Lung (tissue), 17 donors: ENCODE measurements at places on chromosomes 4 and X. TPM values are rescaled to one million over a fixed set of nuclear protein-coding genes. Genes with fewer than 3 reads are reported as not detected.

DNA sequence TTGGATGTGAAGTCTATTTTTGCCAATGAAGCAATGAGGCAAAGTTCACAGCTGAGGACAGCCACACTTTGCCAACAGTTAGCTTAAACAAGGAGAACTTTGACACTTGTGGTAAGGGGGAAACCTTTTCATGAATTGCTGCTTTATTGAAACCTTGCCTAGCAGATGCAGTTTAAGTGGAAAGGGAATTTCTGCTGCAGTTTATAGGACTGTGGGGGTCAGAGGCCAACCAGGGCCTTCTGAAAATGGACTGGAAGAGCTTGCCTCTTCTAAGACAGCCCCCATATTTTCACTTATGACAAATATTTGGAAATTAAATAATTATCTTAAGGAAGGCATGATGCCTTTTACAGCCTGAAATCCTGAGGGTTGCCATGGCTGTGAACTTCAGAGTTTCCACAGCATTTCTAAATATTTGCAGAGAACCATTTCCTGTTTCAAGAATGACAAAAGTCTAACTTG, 550.3 kb downstream of the RAB28 start:
- DNase-seq = peak; percentile 9

DNA sequence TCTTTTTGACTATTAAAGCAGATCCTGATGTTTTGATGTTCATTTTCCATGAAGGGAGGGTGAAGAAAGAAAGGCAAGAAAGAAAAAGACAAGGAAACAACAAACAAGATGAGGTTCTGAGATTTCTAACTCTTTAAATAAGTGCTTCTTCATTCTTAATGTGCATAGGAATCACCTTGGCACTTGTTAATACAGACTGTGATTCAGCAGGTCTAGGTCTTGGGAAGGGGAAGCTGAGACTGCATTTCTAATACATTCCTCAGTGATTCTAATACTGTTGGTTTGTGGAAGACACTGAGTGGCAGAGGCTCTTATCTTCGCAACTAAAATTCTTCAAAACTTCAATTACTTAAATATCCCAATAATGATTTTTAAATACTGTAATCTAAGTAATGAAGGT, 95.2 kb upstream of the NAP1L5 start:
- DNase-seq = no peak

- DNase-seq = no peak
Observed at GRCh38 chr4:186999686-187000085, 276.0 kb upstream of the FAT1 start.

GRCh38 chr4:104022831-104023230, 303.0 kb upstream of the TACR3 start:
- DNase-seq = no peak

DNA sequence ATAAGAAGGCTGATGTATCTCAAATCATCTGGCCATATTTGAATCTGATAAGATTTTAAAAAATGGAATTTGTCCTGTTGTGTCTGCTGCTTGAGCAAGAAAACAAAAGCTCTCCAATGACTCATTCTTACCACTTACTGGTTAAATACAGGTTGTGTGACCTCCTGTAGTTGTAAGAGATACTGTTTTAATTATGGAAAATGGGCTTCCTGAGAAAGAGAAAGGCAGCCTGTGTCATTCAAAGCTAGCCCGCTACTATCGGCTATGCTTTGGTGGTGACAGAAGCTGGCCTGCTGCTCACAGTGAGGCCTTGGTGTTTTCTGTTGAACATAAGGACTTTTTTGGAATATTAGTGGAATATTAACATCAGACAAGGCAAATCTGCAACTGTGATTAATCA, 1722.1 kb upstream of the PCDH10 start:
- no peak for DNase-seq

GRCh38 chrX:133698298-133698697, 283.0 kb upstream of the GPC4 start:
- DNase-seq = no peak

- DNase-seq = no peak
Observed at GRCh38 chr4:22692736-22693135, at the start of gene GBA3. TSS of gene GBA3 (plus strand) at chr4:22692937.

DNA sequence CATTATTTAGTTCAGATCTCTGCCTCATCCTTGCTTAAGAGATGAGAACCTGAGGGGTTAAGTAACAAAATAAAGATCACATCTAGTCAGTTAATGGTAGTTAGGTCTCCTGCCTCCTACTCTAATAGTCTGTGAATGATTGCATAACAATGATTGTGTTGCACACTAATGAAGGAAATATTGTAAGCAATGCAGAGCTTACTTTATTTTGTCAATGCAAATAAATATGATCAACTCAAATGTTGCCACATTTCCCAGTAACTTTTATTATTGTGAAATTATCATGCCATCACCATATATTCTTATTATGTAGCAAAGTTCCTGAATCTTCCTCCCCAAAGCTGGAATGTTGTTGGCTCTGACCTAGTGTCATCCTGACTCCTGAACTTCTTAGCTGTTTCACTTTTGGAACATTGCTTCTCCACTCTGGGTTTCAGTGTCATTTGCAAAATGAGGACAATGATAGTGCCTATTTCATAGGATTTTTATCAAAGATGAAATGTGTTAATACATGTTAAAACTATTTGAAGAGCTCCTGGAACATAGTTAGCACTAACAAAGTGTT, 17.0 kb upstream of the GABRA4 start:
- DNase-seq = peak; percentile 3

GRCh38 chrX:47030339-47030738, 47.9 kb upstream of the RGN start:
- DNase-seq = peak; percentile 76

DNA sequence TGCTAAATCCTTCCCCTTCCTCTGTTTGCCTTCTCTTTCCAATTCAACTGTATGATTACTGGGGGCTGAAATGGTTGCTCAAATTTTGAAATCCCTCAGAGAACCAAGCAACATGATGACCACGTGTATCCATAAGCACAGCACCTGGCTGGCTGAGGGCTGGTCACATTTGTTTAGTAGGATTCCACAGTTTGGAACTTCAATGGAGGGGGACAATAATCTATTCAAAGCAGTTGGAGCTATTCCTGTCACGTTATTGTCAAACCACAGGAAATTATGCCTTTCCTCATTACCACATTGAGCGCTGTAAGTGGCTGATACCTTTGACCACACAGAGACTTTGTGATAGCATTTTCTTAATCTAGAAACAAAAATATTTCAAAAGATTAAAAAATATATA, 7.0 kb downstream of the TMSB4X start:
- no peak for DNase-seq

DNA sequence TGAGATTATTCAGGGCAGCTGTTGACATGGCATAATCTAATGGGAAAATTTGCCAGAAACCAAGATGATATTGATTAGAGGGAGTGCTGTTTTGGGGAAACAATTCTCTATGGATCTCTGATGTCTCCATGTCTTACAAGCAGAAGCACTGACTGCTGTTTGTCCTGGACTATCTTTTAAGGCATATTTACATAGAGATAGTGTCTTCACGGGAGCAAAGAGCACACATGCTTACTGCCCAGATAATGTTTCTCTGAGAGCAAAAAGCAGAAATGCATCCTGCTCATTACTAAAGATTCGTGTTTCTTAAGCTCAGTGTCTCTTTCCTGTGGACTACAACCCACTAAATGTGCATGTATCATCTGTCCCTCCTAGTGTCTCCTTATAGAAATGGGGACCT, 41.3 kb upstream of the GLRA3 start:
- DNase-seq = no peak

DNA sequence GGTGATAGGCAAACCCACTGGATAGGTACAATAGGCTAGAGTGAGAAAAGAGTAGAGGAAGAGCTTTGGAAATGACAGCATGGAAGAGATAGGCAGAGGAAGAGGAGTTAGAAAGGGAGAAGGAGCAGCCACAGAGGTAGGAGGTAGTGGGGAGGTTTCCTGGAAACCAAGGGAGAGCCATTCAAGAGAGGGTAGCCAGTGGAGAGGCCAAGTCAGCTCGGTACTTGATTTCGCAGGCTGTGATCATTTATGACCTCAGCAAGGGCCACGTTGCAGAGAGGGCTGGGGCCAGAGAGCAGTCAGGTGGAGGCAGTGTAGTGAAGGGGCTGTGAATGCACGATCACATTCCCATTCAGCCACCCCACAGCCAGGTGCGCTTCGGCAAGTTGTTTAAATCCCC, 76.0 kb downstream of the TMEM131L start:
- DNase-seq = no peak

DNA sequence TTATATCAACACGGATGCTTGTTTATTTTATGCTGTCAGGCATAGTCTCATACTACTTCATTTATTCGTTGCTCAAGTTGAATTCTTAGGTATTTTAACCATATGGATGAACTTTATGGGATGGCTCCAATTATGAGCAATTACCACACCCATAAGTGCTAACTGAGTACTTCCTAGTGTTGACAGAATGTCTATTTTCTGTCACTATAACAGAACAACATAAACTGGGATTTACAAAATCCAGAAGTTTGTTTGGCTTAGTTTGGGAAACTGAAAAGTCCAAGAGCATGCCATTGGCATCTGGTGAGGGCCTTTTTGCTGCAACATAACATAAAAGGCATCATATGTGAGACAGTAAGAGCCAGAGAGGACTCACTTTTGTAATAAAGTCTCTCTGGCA, 21.0 kb downstream of the SULT1E1 start:
- peak; percentile 87 for DNase-seq

- no peak for DNase-seq
Observed at GRCh38 chrX:69109036-69109663, 56.1 kb downstream of the PJA1 start.

GRCh38 chr4:56128213-56128612, 179.5 kb downstream of the CEP135 start:
- peak; percentile 68 for DNase-seq

- peak; percentile 67 for DNase-seq
Observed at GRCh38 chrX:141375011-141375760, 132.9 kb upstream of the SPANXC start.

GRCh38 chrX:45803383-45803921, 602.8 kb upstream of the DIPK2B start:
- no peak for DNase-seq

DNA sequence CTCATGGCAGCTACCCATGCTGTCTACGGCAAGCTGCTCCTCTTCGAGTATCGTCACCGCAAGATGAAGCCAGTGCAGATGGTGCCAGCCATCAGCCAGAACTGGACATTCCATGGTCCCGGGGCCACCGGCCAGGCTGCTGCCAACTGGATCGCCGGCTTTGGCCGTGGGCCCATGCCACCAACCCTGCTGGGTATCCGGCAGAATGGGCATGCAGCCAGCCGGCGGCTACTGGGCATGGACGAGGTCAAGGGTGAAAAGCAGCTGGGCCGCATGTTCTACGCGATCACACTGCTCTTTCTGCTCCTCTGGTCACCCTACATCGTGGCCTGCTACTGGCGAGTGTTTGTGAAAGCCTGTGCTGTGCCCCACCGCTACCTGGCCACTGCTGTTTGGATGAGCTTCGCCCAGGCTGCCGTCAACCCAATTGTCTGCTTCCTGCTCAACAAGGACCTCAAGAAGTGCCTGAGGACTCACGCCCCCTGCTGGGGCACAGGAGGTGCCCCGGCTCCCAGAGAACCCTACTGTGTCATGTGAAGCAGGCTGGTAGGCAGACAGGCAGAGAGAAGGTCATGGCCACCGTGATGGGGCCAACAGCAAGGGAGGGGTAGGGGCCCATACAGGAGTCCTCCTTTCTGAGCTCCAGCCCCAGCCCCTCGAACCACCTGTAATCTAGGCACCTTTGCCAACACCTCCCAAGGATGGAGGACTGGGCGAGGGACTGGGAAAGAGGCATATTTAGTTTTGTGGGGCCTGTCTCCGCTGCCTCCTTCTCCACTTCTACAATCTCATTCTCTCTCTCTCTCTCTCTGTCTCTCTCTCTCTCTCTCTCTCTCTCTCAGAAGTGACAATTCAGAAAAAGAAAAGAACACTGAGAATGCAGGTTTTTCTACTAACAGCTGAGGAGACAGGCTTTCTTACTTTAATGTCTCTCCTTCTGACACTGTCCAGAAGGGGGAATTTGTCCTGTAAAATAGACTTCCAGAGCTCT, 4.7 kb upstream of the TSPYL2 start:
- DNase-seq = no peak

- DNase-seq = no peak
Observed at GRCh38 chr4:182297659-182298058, 54.5 kb downstream of the TENM3 start.

DNA sequence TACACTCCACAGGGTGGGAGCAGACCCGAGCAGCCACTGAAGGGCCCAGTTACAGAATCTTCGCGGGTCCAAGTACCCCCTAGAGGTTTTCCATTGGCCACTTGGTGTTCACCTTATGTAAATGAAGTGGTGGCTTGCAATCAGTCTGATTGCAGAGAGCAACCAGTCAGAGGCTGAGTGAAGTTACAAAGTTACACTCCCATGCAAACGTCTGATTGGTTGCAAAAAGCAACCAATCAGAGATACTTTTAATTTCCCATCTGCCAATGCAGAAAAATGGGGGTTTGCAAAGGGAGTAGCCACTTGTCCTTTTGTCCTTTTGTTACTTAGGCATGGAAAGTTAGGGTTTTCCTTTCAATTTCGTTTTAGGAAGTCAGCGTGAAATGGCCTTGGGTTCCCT, 27.0 kb upstream of the NKAP start:
- no peak for DNase-seq

DNA sequence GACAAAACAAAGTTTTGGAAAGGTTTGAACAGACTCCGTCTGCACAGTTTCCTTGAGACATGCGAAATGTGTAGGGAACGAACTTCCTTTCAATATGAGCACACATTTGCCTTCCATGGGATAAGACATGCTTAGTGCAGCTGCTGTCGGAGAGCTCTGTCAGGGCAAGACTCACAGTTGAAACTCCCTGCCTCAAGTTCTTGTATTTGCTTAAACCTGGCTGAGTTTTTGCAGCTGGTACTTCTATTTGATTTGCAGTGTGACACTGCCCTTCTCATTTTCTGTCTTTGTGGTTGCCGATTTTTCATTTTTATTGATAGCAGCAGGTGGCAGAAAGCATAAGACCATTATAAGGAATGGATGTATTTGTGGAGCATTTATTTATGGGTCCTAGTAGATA, 18.2 kb upstream of the RHOH start:
- DNase-seq = no peak

- peak; percentile 2 for DNase-seq
Observed at GRCh38 chrX:150018931-150019361, 80.7 kb upstream of the EOLA2 start.

DNA sequence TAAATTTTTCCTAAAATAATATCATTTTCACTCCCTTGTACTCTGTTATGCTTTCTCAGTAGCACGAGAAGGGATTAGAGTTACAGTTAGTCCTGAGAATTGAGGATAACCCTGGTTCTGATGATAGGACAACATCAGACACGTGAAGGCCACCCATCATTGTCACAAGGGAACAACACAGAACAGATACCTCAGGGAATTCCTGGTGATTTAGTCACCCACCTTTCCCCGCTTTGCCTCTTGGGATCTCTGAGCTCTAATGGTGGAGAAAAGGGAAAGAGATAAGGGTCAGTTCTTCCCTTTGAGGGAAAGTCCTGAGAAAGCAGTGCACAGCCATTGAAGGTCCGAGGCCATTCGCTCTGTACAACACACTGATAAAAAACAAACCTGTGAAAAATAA, 112.3 kb upstream of the GALNT7 start:
- no peak for DNase-seq

IL21 gene
- not detected for polyA plus RNA-seq

CDKL2 gene
- polyA plus RNA-seq = 2.7 TPM

ANK2 gene
- polyA plus RNA-seq = 1.1 TPM

SYTL4 gene
- 3.8 TPM for polyA plus RNA-seq

MBTPS2 gene
- 2.0 TPM for polyA plus RNA-seq

ODAPH gene
- 0.02 TPM for polyA plus RNA-seq

TMSB15A gene
- polyA plus RNA-seq = 1.1 TPM

IRS4 gene
- polyA plus RNA-seq = 0.05 TPM

RAB33A gene
- polyA plus RNA-seq = 0.37 TPM
